MG63 (cell line): ENCODE measurements at places on chromosomes 16 and 17.
A peak's percentile ranks its signal among the peaks of the same experiment; 100 is the strongest.

DNA sequence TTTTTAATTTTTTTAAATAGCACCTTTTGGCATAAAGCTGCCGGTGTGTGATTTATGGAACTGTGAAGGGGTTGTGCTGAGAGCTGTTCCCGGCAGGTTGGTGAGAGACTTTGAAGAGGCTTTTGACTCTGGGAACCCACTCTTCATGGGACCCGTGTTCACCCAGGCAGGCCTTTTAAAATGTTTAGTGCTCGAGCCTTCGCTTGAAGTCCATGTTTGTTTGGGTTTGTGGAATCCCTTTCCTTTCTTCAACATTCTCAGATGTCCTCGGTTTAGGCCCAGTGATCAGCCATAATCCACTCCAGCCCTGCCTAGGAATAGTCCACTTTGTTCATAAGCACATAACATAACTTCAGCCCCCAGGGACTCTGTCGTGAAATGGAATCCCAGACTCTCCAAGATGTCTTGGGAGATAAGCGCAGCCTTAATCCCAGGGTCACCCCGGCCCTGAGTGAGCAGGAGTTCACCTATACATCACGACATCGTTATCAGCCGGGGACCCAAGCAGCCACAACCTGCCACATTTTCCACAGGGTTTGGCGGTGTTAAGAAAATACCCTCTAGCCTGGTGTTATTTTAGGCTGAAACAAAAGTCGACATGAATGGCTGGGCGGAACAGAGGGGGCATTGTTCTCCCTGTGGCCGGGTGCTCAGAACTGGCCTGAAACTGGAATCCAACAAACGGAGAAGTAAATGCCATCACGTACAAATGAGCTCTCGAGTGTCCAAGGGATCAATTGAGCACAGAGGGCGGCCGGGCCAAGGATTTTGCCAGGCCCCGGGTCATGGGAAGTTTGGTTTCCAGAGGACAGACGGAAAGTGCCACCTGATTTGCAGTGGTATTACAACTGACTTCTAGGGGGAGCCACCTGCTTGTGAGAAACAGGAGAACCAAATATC lies 145.7 kb upstream of the IRX3 start:
- DNase-seq, result no peak

- DNase-seq, result no peak
These were observed 41.6 kb downstream of the RPGRIP1L start for GRCh38 chr16:53662072-53662471.

GRCh38 chr16:87252269-87252970 lies 64.8 kb downstream of the C16orf95 start:
- peak; percentile 74 for DNase-seq

GRCh38 chr16:20799599-20799998 lies 6.7 kb downstream of the ERI2 start:
- no peak for DNase-seq

GRCh38 chr16:9091867-9092281 lies 430 bp downstream of the HAPSTR1 start:
- peak; percentile 52 for DNase-seq

DNA sequence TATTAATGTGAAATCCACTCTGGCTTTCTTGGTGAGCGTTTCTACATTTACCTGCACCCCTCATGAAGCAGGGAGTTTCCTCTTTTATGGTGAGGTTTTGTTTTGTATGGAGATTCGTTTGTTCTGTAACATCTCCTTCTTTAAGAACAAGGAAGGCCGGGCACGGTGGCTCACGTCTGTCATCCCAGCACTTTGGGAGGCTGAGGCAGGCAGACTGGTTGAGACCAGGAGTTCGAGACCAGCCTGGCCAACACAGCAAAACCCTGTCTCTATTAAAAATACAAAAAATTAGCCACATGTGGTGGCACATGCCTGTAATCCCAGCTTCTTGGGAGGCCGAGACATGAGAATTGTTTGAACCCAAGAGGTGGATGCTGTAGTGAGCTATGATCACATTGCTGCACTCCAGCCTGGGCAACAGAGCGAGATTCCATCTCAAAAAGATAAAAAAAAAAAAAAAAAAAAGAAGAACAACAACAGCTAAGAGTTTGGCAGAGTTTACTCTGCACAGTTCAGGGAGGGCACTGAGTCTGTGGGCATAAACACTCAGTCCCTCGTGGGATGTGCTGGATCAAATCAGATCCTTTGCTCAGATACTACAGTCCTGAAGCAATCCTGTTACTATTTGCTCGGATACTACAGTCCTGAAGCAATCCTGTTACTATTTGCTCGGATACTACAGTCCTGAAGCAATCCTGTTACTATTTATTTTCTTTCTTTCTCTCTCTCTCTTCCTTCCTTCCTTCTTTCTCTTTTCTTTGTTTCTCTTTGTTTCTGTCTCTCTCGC lies 28.9 kb downstream of the ADCY9 start:
- no peak for DNase-seq

GRCh38 chr17:12691173-12691572 lies 25.5 kb downstream of the MYOCD start:
- DNase-seq, result no peak

GRCh38 chr16:31201582-31202413 lies 762 bp downstream of the PYCARD start:
- DNase-seq, result no peak

- DNase-seq, result no peak
These were observed 394.2 kb upstream of the PMFBP1 start for GRCh38 chr16:72566174-72566573.

- DNase-seq, result peak; percentile 68
These were observed 192.4 kb downstream of the SEC14L1 start for GRCh38 chr17:77332981-77333685.

GRCh38 chr16:9528511-9529079 lies 437.2 kb downstream of the HAPSTR1 start:
- DNase-seq, result no peak
